Occipital lobe (tissue), 3 donors: ENCODE measurements at places on chromosomes 12 and 14. TPM values are rescaled to one million over a fixed set of nuclear protein-coding genes. Genes with fewer than 3 reads are reported as not detected.

- no peak for DNase-seq
Observed at GRCh38 chr12:24632466-24632865, 316.4 kb downstream of the BCAT1 start.

DNA sequence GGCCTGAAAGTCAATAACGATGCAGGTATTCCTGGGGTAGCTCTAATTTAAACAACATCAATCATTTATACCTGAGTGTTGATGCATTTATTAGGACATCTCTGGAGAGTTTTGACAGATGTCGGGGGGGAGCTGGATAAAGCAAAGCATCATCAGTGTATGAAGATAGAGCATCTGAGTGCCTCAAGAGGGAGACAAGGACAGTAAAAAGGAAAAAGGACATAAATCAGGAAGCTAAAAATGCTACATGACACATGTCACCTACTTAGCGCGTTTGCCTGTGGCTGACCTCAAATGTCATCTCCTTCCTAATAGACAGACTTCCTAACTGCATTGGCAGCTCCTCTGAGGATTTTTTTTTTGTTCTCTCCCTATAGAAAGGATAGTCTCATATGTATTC lies 259.5 kb upstream of the PKP2 start:
- no peak for DNase-seq

DNA sequence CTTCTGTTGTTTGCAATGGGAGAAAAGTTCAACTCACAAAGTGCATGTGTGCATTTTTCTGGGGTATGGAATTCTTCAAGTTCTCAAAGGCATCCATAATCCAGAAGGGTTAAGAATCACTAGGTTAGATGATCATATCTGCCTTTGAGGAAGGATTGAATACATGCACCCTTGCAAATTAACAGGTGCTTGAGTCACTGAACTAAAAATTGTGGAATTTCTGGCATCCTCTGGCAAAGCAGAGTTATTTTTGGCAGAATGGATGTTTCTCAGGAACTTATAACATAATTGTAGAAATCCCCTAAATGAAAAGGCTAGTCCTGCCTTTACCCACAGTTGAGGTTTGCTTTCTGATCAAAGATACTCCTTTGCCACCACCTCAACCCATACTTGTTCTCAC lies 136.5 kb upstream of the DYRK2 start:
- DNase-seq = no peak

- no peak for DNase-seq
Observed at GRCh38 chr12:22545255-22545654, 913 bp upstream of the C2CD5 start.

Gene DCN
- 46.3 TPM for total RNA-seq
